ENCODE measurements at places on chromosomes 16 and 17.

DNA sequence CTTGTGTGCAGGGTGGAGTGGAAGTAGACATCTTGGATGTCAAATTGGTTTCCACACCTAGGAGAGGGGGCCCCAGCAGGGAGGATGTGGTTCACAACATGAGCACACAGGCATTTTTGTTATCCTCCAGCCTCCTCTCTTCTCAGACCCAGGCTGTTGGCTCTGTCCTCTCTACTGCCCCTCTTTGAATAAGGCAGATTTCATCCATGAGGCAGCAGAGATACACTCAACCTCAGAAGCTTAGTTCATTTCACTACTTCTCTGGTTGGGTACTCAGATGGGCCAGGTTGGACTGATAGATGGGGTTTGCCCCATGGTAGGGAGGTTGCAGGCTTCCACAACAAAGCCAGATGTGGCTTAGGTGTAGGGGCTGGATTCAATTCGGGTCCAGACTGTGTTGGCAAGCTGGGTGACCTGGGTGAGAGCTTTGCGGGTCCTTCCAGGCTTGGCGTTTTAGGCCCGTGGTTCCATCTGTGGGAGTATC, 22.2 kb upstream of the NFATC3 start:
- no peak for DNase-seq

DNA sequence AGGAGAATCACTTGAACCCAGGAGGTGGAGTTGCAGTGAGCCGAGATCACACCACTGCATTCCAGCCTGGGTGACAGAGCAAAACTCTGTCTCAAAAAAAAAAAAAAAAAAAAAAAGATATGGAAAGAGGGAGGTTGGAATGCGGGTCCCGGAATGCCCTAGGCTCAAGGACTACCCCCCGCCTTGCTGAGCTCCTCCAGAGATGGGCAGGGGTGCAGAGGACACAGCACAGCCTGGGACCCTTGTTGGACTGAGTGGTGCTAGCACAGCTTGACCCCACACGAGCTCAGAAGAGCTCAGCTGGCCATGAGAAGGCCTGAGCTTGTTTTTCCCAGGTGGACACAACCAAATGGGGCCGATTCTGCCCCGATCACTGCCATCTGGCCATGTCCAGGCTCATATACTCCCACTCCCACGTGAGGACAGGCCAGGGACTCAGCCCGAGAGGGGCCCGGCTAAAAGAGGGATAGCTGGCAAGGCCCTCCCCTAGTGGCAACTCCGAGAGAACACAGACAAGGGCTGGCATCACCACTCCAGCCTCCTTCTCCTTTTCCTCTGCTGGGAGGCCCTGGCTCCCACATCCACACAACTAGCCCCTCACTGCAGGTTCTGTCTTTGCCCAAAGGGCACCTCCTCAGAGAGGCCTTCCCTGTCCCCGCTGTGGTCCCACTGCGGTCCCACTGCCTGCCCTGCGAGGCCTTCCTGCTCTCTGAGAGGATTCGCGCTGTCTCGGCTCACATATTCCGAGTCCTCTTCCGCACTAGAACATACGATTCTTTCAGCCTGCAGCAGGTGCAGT, 11.0 kb downstream of the SGCA start:
- no peak for DNase-seq

GRCh38 chr16:49440156-49441065, 66.8 kb downstream of the C16orf78 start:
- no peak for DNase-seq

- DNase-seq = no peak
These were observed 34.4 kb downstream of the WWP2 start for GRCh38 chr16:69796285-69797118.

DNA sequence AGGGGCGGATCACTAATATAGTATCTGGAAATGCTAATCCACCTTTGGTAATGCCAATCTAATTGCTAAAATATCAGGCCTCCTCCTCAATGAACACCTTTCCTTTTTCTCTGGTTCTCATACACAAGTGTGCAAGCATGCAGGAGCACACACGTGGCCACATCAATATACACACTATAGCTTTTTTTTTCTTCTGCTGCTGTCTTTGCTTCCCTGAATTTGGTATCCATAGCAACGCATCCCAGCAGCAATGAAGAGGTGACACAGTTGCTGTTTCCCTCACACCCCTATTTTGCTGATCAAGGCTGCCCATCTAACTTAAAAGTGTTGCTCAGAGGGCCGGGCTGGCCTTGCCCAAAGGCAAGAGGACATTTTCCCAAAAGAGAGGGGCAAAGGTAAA, 15.4 kb downstream of the NOG start:
- DNase-seq = no peak

GRCh38 chr16:14409563-14409962, 220.5 kb downstream of the PARN start:
- no peak for DNase-seq

DNA sequence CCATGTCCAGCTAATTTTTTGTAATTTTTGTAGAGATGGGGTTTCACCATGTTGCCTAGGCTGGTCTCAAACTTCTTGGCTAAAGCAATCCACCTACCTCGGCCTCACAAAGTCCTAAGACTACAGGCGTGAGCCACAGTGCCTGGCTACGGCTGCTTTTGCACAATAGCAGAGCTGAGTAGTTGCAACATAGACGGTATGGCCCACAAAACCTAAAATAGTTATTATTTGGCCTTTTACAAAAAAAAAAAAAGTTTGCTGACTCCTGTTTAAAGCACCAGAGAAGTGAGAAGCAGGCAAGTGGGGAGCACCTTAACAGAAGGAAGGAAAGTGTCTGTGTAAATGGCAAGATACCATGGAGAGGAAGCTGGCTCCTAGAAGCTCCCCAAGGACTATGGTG, 5.3 kb upstream of the HSF5 start:
- DNase-seq = no peak

- DNase-seq = no peak
These were observed at the start of gene NOD2 for GRCh38 chr16:50692999-50693781. Gene NOD2, plus strand, starts transcription at chr16:50693606. Its CDS starts 5,890 bp downstream, at chr16:50699496.

DNA sequence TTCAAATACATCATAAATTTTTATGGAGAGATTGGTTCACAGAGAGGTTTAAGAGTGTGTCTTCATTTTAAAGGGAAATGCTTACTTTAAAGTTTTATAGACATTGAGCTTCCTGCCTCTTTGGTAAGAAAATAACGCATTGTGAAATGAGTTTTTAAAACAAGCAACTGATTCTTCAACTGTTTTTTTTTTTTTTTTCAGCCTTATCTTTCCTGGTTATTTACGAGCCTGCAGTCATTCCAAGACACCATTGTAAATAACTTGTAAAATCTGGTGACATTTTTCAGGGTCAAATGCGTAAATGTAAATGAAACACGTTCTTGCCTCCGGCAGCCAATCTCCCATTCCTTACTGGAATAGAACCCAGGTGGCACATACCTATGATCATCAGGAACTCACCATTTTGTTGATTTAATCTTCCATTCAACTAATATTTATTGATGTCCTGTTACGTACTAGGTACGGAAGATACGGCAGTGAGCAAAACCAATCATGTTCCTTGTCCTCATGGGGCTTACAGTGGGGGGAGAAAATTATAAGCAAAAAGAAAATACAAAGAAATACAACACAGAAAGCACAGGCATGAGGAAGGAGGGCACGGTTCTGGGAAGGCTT, 33.2 kb upstream of the CDYL2 start:
- no peak for DNase-seq

DNA sequence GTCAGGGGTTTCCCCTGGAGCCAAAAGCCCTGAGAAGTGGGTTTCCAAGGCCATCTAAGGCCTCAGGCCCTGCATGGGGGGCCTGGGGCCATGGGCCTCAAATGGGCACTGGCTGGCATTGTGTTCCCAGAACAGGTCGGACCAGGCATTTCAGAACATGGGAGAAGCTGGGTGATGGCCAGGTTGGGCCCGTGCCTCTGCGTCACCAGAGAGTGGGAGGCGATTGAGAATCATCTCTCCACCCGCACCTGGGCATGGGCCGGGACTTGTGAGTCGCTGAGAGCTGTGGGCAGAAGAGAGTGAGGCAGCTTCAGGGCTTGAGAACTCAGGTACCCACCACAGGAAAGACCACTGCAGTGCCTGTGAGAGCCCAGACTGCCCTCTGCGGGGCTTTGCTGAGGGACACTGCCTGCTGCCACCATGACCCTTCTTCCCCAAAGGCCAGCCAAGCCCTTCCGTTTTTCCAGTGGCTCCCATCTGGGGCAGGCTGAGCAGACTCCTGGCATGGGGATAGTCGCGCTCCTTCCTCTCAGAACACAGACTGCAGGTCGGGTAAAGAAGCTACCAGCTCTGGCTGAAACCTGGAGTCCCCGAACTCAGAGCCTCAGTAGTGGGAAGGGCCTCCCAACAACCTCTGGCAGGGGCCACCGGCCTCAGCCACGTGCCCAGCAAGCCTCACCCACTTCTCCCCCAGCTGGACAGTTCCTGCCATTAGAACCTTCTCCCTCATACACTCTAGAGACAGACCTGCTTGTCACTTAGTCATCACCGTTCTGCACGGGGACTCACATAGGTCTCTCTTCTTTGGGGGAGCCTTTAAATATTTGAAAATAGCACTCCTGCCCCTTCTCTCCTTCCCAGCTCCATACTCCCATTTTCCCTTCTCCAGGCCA, 1.6 kb downstream of the RAB11FIP4 start:
- no peak for DNase-seq

DNA sequence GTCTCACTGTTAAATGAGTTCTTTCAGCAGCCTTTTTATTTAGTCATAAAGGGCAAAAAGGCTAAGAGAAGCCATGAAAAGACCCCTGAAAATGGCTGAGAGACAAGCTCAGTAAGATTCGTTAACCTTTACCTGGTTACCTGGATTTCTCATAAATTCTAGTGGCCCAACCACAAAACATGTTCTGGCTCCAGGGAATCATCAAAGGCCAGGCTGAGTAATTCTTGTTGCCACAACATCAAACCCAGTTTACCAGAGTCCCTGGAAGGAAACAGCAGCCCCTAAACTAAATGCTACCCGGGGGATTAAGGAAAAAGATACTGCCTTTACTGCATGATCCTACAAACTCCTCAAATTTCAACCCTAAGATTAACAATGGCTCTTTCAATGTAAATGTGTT, 15.8 kb downstream of the CYTH1 start:
- no peak for DNase-seq

DNA sequence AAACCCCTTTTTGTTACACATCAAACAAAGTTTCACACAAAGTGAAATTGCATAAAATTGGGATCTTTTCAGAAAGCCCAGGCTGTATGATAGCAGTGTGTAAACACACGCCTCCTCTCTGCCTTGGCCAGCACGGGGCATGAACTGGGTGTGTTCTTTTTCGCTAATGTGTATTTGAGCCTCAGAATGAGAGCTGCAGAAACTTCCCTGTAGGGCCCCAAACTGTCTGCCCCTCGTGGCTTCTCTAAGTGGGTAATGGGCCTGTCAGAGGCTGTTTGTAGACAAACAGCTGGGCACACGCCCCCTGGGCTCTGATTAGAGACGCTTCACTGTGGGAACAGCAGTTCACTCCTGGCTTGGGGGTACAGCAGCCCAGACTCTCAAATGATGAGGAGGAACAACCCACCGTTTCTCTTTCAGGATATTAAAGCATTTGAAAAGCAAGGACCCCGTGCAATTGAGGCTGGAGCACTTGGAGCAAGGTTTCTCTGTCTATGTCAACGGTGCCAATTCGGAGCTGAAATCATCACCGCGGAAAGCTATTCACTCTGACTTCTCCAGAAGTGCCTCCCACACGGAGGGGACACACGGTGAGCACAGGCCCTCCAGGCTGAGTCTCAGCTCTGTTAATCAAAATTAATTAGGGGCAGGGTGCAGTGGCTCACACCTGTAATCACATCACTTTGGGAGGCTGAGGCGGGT, 78.4 kb downstream of the KATNIP start:
- no peak for DNase-seq

Data from stimulated activated CD4-positive, alpha-beta T cell treated with anti-CD3 and anti-CD28 coated beads, Interleukin-1b, Interleukin-23, amount 100 ng/mL, for 24 hours (primary cell).